Mesothelial cell of epicardium (in vitro differentiated cells): ENCODE measurements at places on chromosomes 7 and 10.

GRCh38 chr7:17774248-17774647 lies 166.0 kb downstream of the SNX13 start:
- no peaks in the 10 kb centered on the region for H3K36me3 ChIP-seq
- no peak overlapping the region for H3K27ac ChIP-seq
- H3K27me3 ChIP-seq, result no peaks in the 10 kb centered on the region
- no peak overlapping the region for H3K4me3 ChIP-seq

DNA sequence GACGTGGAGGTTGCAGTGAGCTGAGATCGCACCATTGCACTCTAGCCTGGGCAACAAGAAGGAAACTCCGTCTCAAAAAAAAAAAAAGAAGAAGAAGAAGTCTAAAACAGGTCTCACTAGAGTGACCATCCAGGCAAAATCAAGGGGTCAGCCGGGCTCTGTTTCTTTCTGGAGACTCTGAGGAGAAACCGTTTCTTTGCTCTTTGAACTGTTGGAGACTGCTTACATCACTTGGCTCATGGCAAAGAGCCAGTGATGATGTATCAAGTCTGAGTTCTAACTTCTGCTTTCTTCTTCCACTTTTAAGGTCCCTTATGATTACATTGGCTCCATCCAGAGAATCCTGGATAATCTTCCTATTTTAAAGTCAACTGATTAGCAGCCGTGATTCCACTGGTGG lies 306.8 kb downstream of the WDR11 start:
- DNase-seq, result no peak
- no peaks in the 10 kb centered on the region for H3K36me3 ChIP-seq
- H3K4me3 ChIP-seq, result no peak overlapping the region

DNA sequence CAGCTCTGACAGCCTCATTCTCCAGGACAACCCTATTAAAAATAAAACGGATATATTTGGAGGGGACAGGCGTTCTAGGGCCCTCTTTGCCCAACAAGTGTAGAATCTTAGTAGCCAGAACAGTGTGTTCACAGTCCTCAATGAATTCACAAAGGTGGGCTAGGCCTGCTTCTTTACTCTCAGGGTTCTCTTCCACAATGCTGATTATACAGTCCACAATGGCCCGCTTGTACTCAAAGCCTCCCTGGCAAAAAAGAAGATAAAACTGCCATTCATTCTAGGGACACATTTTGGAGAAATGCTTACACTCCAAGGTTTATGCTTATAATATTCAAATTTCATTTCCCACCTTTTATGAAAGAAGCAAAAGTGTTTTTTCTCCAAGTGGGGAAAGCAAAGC lies 62.6 kb downstream of the MEST start:
- no peaks in the 10 kb centered on the region for H3K27me3 ChIP-seq
- DNase-seq, result no peak
- peak overlapping the region; percentile 26 for H3K27ac ChIP-seq

GRCh38 chr10:110344622-110345021 lies 39.9 kb upstream of the SMNDC1 start:
- no peaks in the 10 kb centered on the region for H3K36me3 ChIP-seq
- no peaks in the 10 kb centered on the region for H3K4me1 ChIP-seq
- no peak overlapping the region for H3K27ac ChIP-seq
- H3K4me3 ChIP-seq, result no peak overlapping the region

- peaks cover 2% of the 10 kb centered on the region for H3K4me1 ChIP-seq
- H3K4me3 ChIP-seq, result no peak overlapping the region
- H3K36me3 ChIP-seq, result no peaks in the 10 kb centered on the region
- H3K27ac ChIP-seq, result no peak overlapping the region
These were observed 13.5 kb upstream of the STK17A start for GRCh38 chr7:43569424-43569823.

DNA sequence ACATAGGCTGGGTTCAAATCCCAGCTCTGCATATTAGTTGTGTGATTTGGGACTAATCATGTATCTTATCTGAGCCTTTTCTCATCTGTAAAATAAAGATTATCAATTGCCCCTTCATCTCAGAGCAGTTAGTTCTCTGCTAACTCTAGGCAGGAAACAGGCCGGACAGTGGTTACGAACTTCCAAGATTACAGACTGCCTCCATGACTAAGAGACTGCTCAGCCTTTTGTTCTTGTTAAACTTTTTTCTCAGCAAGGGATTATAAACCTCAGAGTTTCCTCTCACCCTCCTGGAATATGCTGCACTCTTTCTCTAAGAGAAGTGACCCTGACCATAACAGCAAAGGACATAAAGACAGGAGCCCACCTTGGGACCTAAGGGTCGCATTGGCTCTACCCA lies 52.5 kb upstream of the NFKB2 start:
- H3K36me3 ChIP-seq, result no peaks in the 10 kb centered on the region
- H3K27ac ChIP-seq, result peak overlapping the region; percentile 21
- H3K4me3 ChIP-seq, result no peak overlapping the region
- H3K27me3 ChIP-seq, result no peaks in the 10 kb centered on the region
- no peak for DNase-seq

GRCh38 chr10:71035511-71036296 lies 147.3 kb upstream of the PCBD1 start:
- H3K4me1 ChIP-seq, result peaks cover 4% of the 10 kb centered on the region
- H3K27ac ChIP-seq, result no peak overlapping the region
- DNase-seq, result no peak
- H3K27me3 ChIP-seq, result peaks cover 18% of the 10 kb centered on the region
- H3K4me3 ChIP-seq, result no peak overlapping the region
- H3K36me3 ChIP-seq, result no peaks in the 10 kb centered on the region

- DNase-seq, result no peak
- H3K27ac ChIP-seq, result no peak overlapping the region
- no peak overlapping the region for H3K4me3 ChIP-seq
- H3K27me3 ChIP-seq, result peaks cover 6% of the 10 kb centered on the region
These were observed 11.5 kb downstream of the PPIF start for GRCh38 chr10:79358811-79359210.

GRCh38 chr7:40243076-40243475 lies 108.3 kb downstream of the SUGCT start:
- H3K27me3 ChIP-seq, result no peaks in the 10 kb centered on the region
- H3K4me1 ChIP-seq, result peaks cover 13% of the 10 kb centered on the region
- no peak overlapping the region for H3K27ac ChIP-seq
- no peak overlapping the region for H3K4me3 ChIP-seq
- no peaks in the 10 kb centered on the region for H3K36me3 ChIP-seq
- DNase-seq, result no peak

DNA sequence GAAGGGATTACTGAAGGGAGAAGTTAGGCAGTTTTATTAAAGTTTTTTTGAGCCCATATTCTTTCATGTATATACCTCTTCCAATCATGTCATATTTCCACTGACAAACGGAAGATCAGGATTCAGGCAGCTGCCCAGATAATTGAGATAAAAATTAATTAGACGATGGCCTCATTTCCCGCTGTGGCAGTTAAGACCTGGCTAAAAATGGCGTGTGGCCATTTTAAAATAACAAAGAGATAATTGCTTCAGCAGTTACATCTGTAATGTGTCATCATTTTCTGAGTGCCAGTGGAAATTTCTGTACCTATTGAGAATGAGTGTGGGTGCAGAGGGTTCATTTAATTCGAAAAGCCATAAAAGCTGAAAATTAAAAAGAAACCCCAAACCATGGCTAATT lies 215.1 kb downstream of the STK31 start:
- no peak overlapping the region for H3K27ac ChIP-seq
- no peak overlapping the region for H3K4me3 ChIP-seq
- H3K36me3 ChIP-seq, result no peaks in the 10 kb centered on the region
- DNase-seq, result no peak
- H3K27me3 ChIP-seq, result peaks cover 9% of the 10 kb centered on the region
- H3K4me1 ChIP-seq, result peaks cover 13% of the 10 kb centered on the region

DNA sequence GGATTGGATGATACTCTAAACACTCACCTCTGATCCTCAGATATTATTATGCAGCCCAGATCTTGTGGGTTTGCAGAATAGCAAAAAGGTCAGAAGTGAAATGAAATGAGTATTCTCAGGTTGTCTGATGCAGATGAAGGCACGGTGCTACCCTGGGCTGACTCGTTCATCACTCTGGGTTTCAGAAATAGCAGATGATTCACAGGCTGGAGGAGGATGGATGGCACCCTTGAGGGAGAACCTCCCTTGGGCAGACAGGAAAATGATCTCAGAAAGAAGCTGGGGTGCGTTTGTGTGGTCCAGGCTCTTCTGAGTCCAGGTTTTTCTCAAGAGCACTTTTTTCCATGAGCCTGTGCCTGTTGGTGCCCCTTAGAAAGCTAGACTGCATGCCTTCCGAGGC lies 515.8 kb upstream of the MKI67 start:
- H3K27me3 ChIP-seq, result peaks cover 1% of the 10 kb centered on the region
- no peak overlapping the region for H3K27ac ChIP-seq

DNA sequence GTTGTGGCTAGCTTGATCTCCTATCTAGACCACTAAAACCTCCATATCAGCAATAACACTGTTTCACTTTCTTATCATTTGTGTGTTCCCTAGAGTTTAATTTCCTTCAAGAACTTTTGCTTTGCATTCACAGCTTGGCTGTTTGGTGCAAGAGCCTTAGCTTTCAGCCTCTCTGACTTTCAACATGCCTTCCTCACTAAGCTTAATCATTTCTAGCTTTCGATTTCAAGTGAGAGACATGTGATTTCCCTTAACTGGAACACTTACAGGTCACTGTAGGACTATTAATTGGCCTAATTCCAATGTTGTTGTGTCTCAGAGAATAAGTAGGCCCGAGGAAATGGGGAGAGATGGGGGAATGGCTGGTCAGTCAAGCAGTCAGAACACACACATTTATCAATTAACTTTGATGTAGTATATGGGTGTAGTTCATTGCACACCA lies 10.6 kb upstream of the BPGM start:
- H3K36me3 ChIP-seq, result no peaks in the 10 kb centered on the region
- no peak for DNase-seq
- no peak overlapping the region for H3K4me3 ChIP-seq
- no peak overlapping the region for H3K27ac ChIP-seq
- no peaks in the 10 kb centered on the region for H3K27me3 ChIP-seq
- no peaks in the 10 kb centered on the region for H3K4me1 ChIP-seq

GRCh38 chr7:109309790-109310189 lies 740.1 kb downstream of the DNAJB9 start:
- DNase-seq, result no peak
- no peak overlapping the region for H3K27ac ChIP-seq
- no peak overlapping the region for H3K4me3 ChIP-seq
- H3K4me1 ChIP-seq, result no peaks in the 10 kb centered on the region

DNA sequence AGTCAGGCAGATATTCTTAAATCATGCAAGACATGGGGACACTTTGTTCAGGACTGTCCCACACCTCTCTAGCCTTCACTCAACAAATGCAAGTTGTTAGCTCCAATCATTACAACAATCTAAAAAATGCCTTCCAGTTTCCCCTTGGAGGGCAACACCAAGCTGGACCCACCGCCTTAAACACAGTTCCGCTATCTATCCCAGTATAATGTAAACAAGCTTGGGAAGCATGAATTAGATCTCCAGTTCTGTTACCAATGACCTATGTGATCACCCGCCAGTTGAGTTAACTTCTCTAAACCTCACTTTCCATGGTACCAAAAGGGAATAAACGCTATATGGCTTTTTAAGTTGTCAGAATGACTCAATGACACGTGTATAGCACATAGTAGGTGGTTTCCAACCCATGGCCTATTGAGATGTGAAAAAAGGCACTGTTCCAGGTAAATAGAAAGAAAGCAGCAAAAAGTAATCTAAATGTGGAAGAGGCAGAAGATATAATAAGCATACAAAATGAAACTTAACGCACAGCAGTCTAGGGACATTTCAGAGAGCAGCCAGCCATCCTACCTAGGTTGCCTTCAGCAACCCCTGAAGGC lies 2.4 kb upstream of the REEP3 start:
- H3K36me3 ChIP-seq, result peaks cover 14% of the 10 kb centered on the region
- H3K27me3 ChIP-seq, result no peaks in the 10 kb centered on the region
- DNase-seq, result no peak
- H3K4me3 ChIP-seq, result no peak overlapping the region
- peaks cover 64% of the 10 kb centered on the region for H3K4me1 ChIP-seq
- peak overlapping the region; percentile 76 for H3K27ac ChIP-seq

- DNase-seq, result no peak
- H3K4me1 ChIP-seq, result peaks cover 68% of the 10 kb centered on the region
- no peak overlapping the region for H3K4me3 ChIP-seq
- no peaks in the 10 kb centered on the region for H3K27me3 ChIP-seq
These were observed 175.4 kb downstream of the ARID5B start for GRCh38 chr10:62076891-62077290.

DNA sequence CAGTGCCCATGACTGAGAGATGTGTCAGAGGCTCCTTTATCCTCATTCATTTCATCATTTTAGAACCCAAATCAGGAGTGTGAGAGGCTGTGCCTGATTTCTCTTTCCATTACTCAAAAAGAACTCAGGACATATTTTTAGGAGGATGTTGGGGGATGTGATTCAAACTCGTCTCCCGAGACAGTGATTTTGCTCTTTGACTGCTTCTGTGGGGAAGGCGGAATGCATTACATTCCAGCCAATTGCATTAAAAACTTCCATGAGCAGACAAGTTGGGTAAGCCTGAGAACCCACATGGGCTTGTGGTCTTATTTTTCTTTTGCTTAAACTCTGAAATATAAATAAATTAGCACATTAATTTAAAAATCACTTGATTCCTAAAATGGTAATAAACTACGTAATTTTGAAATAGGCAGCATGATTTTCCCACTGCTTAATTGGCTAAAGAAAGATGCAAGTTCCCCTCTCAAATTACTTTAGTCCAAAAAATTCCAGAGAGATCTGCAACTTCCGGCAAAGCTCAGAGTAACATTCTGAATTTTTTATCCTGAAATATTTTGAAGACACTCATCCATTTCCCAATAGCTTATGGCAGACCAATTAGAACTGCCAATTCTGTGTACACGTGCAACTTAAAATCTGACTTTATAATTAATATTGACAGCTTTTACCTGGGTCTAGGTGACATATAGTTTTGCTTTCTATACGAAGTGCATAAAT lies 185.6 kb downstream of the C7orf25 start:
- no peak overlapping the region for H3K27ac ChIP-seq
- H3K4me1 ChIP-seq, result peaks cover 3% of the 10 kb centered on the region
- no peaks in the 10 kb centered on the region for H3K36me3 ChIP-seq
- H3K27me3 ChIP-seq, result no peaks in the 10 kb centered on the region
- no peak for DNase-seq
- H3K4me3 ChIP-seq, result no peak overlapping the region

DNA sequence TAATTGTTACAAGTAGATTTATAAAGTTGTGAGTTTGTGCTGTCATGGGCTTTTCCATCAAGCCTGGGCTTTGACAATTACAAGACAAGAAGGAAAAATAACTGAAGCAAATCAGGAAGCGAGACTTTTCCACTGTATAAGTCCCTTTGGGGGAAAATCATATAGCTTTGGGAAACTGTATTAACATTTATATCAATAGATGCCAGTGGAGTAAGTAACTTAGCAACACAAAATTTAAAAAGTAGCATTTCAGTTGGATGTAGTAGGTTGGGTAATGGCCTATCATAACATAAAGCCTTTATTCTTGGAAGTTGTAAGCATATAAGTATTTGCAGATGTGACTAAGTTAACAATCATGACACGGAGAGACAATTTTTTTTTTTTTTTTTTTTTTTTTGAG lies 931.1 kb downstream of the CNTNAP2 start:
- H3K36me3 ChIP-seq, result no peaks in the 10 kb centered on the region
- no peak for DNase-seq
- no peaks in the 10 kb centered on the region for H3K27me3 ChIP-seq
- H3K27ac ChIP-seq, result no peak overlapping the region
- H3K4me1 ChIP-seq, result no peaks in the 10 kb centered on the region
